ENCODE measurements at places on chromosomes 4 and X. TPM values are rescaled to one million over a fixed set of nuclear protein-coding genes. Genes with fewer than 3 reads are reported as not detected.
A peak's percentile ranks its signal among the peaks of the same experiment; 100 is the strongest.

The PTCHD1 gene
- not detected for total RNA-seq

The PAGE4 gene
- total RNA-seq: not detected

The SCML2 gene
- 5.1 TPM for total RNA-seq

The NEIL3 gene
- total RNA-seq: 21.9 TPM

The EMCN gene
- total RNA-seq: not detected

DNA sequence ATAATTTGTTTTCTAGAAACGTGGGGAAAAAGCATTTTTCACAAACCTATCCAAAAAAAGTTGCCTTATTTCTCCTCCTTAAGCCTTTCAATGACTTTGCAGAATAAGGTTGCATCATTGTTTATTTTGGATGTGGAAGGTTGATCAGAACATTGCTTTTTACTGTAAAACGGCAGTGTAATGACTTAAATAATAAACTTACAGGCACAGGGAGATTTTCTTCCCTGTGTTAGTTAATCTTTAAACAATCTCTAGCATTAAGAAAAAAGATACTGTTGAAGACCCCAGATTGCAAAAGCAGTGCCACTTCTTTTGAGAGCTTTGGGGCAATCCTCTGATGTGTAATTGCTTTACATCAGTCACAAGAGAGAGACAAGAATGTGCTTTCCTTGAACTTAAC is 153.4 kb downstream of the ARX start:
- DNase-seq: no peak
- H3K27ac ChIP-seq: no peak overlapping the region
- H3K4me1 ChIP-seq: no peaks in the 10 kb centered on the region

- no peaks in the 10 kb centered on the region for H3K36me3 ChIP-seq
- DNase-seq: no peak
- H3K4me3 ChIP-seq: no peak overlapping the region
- no peaks in the 10 kb centered on the region for H3K27me3 ChIP-seq
- H3K27ac ChIP-seq: no peak overlapping the region
- no peaks in the 10 kb centered on the region for H3K4me1 ChIP-seq
Observed at GRCh38 chr4:90443231-90443630, 316.0 kb downstream of the CCSER1 start.

- no peaks in the 10 kb centered on the region for H3K4me1 ChIP-seq
- H3K36me3 ChIP-seq: no peaks in the 10 kb centered on the region
- no peak overlapping the region for H3K27ac ChIP-seq
- no peak for DNase-seq
- no peak overlapping the region for H3K4me3 ChIP-seq
- H3K27me3 ChIP-seq: no peaks in the 10 kb centered on the region
Observed at GRCh38 chr4:94653095-94653649, 104.6 kb upstream of the BMPR1B start.

DNA sequence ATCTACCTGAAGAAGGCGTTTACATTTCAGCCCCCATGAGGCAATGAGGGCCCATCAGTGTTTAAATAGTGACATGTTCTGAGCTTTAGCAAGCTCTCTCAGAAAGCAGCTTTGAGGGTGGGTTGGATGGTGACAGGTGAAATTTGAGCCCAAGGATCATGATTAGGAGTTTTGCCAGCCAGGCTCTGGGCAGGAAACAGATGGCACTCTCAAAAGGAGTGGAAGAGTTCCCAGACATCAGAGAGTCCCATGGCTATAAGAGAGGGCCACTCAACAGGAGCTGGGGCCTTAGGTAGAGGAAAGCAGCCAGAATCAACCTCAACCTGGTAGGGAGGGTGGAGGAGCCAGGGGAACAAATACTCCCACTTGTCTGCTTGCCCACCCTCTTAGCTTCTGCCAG is 499.8 kb downstream of the MID1IP1 start:
- no peak for DNase-seq
- H3K27ac ChIP-seq: no peak overlapping the region
- peaks cover 35% of the 10 kb centered on the region for H3K4me1 ChIP-seq

- H3K36me3 ChIP-seq: no peaks in the 10 kb centered on the region
- H3K27ac ChIP-seq: no peak overlapping the region
- no peak for DNase-seq
- peaks cover 2% of the 10 kb centered on the region for H3K27me3 ChIP-seq
- H3K4me3 ChIP-seq: no peak overlapping the region
Observed at GRCh38 chr4:84751707-84752106, 168.8 kb downstream of the CDS1 start.

- H3K4me1 ChIP-seq: peaks cover 17% of the 10 kb centered on the region
- H3K27ac ChIP-seq: peak overlapping the region; percentile 14
- H3K27me3 ChIP-seq: no peaks in the 10 kb centered on the region
- DNase-seq: peak; percentile 21
Observed at GRCh38 chr4:152258804-152259708, 276.8 kb downstream of the FBXW7 start.

DNA sequence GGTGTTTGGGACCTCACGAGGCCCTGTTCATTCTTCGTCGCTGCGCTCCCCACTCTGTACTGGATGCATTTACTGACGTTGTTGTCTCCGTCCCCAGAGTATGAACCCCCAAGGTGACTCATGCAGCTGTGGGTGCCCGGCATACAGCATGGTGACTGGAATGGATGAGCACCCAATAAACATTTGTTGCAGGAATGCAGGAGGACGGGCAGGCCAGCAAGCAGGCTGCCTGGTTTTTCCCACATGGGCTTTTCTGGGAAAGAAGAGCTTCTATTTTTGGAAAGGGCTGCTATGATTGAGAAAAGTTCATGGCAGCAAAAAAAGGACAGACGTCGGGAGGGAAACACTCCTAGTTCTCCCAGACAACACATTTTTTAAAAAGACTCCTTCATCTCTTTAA is 893 bp upstream of the SOD3 start:
- no peak overlapping the region for H3K27ac ChIP-seq
- H3K4me1 ChIP-seq: no peaks in the 10 kb centered on the region
- peaks cover 27% of the 10 kb centered on the region for H3K27me3 ChIP-seq

DNA sequence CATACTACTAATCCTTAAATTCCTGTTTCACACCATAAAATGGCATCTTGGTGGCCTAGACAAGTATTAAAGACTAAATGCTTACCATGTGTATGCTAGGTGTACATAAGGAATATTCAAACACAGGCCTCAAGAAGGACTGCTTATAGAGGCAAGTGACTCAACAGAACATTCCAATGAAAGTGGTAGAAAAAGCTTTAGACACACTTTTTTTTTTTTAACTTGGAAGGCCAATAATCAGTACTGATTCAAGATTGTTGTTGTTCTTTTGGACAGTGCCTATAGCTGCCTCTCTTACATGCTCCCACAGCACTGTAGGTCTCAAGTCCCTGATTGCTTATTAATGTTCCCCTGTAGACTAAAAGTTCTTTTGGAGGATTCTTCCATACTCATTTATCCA is 77.6 kb downstream of the FBXL5 start:
- peaks cover 1% of the 10 kb centered on the region for H3K36me3 ChIP-seq
- no peak overlapping the region for H3K27ac ChIP-seq
- H3K4me3 ChIP-seq: no peak overlapping the region

DNA sequence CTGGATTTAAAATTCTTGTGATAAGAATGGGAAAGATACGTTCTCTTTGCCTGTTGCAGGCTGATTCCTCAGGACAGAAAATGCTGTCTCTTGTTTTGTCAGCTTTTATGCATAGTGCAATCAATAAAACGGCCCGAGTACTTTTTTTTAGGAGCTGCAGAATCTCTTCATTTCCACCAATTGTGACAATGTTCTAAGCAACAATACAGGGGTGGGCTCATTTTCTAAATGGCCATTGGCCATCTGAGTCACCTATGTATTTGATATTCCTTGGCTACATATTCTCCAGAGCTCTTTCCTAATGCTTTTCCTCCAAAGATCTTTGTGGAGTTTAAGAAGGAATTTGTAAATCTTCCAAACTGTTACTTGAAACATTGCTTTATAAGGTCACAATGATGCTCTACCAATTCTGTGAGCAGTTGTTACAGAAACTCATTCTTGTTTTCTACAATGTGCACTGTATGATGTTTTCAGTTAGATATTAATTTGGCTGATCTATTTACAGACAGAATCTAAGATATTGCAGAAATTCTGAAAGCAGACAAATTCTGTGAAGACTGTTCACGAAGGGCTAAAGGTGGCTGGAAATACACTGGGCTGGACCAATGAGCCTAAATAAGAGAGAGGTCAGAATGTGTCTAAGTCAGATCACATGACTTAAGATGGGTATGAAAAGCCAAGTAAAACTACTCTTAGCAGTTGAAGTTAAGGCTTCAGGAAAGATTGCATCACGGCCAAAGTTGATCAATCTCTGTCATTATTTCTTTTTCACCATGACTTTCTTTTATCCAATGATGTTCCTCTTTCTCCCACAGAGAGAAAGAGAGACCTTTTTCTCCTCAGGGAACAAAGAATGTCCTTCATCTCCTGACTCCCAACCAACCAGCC is 33.4 kb downstream of the TAPT1 start:
- H3K4me1 ChIP-seq: peaks cover 24% of the 10 kb centered on the region
- peaks cover 22% of the 10 kb centered on the region for H3K36me3 ChIP-seq
- H3K27me3 ChIP-seq: no peaks in the 10 kb centered on the region
- DNase-seq: no peak

DNA sequence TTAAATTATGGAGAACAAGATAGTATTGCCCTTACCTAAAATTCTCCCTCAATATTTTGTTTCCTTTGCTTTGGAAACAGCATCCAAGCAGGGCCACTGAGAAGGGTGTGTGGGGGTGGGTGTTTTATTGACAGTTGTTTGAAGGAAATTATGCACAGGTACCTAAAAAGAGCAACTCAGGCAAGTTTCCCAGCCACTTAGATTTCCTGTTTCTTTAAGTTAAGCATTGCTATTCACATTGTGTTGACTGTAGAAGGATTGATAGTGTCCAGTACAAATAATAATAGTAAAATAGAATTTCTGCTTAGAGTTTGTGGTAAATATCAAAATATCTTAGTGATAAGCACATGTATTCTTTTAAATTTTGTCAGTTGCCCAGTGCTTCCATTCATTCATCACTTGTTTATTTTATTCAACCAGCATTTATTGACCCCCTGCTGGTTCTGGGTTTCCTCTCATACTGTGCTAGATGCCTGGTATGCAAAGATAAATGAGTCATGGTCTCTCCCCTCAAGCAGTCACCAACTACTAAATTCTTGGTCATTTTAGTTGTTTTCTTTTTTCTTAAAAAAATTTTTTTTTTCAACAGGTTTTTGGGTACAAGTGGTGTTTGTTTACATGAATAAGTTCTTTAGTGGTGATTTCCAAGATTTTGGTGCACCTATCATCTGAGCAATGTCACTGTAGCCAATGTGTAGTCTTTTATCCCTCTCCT is 50.0 kb downstream of the GALNT7 start:
- peaks cover 27% of the 10 kb centered on the region for H3K4me1 ChIP-seq
- no peaks in the 10 kb centered on the region for H3K27me3 ChIP-seq
- H3K27ac ChIP-seq: no peak overlapping the region
- no peak for DNase-seq
- H3K4me3 ChIP-seq: no peak overlapping the region

DNA sequence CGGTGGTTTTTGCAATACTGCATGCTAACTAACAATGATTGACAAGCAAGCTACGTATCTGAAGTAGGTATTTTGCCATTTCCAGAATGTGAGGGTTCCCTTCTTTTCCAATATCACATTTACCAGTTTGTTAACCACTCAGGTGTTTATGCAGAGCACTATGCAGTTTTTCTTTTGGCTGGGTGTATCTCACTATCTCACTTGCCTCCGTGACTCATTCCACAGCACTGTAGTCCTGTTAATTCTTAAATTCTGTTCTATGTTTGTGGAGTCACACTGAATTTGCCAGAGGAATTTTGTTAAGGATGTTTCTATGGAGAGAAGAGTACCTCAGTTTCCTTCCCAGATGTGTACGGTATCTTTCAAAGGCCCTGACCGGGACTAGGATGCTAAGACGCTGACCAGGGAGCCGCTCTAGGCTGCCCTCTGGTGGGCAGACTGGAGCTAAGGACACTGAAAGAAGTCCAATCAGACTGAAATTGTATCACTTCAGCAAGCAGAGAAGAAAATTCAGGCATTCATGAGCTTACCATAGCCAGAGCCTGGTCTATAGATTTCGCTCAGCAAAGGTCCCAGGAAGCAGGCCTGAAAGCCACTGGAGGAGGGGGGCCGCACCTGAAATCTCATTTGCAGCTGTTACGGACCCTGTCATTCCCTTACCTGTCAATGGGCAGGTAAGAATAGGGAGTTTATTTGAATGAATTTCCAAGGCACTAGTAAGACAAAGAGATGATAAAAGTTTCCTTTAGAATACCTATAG is 388.4 kb upstream of the SPOCK3 start:
- peak; percentile 45 for DNase-seq
- H3K36me3 ChIP-seq: no peaks in the 10 kb centered on the region
- no peak overlapping the region for H3K27ac ChIP-seq
- no peaks in the 10 kb centered on the region for H3K27me3 ChIP-seq
- no peaks in the 10 kb centered on the region for H3K4me1 ChIP-seq

DNA sequence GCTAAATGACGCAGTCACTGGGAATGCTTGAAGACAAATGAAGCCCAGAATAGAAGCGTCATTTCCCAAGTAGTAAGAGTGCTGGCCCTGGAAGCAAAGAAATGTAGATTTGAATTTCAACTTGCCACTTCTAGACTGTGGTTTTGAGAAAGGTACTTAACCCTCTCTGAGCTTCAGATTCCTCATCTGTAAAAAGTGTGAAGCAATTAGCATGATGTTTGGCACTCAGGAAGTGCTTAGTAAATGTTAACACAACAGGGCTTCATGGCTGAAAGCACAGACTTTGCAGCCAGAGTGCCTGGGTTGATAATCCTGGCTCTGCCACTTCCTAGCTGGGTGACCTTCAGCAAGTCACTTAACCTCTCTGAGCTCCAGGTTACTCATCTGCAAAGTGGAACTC is 147.4 kb upstream of the RPS6KA3 start:
- H3K4me1 ChIP-seq: peaks cover 38% of the 10 kb centered on the region
- H3K27ac ChIP-seq: no peak overlapping the region
- H3K4me3 ChIP-seq: no peak overlapping the region
- H3K36me3 ChIP-seq: no peaks in the 10 kb centered on the region

GRCh38 chrX:19579485-19579884 is 64.2 kb upstream of the MAP3K15 start:
- peaks cover 3% of the 10 kb centered on the region for H3K36me3 ChIP-seq
- no peak overlapping the region for H3K4me3 ChIP-seq
- H3K27me3 ChIP-seq: no peaks in the 10 kb centered on the region
- peak; percentile 16 for DNase-seq
- peaks cover 28% of the 10 kb centered on the region for H3K4me1 ChIP-seq
- H3K27ac ChIP-seq: peak overlapping the region; percentile 76

DNA sequence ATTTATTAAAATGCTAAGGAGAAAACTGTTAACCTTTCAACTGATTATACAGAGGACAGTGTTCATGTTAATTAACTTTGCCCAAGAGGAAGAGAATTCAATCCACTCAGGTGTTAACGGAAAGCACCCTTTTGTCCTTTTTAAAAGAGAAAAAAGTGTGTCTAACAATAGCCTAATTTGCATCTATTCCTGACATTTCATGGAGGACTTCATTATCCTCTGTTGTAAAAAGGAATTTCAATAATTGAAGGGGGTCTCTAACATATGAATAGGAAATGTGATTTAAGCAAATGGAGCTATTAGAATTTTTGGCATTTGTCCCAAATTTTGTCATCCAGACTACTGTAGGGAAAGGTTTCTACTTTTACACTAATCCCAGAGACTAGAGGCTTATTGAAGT is 44.6 kb upstream of the GC start:
- H3K27me3 ChIP-seq: no peaks in the 10 kb centered on the region
- no peak overlapping the region for H3K27ac ChIP-seq
- no peaks in the 10 kb centered on the region for H3K36me3 ChIP-seq
- no peak overlapping the region for H3K4me3 ChIP-seq
